ENCODE measurements at places on chromosomes 5 and 9.

- no peak for DNase-seq
These were observed 578.4 kb downstream of the CCDC171 start for GRCh38 chr9:16131264-16131663.

DNA sequence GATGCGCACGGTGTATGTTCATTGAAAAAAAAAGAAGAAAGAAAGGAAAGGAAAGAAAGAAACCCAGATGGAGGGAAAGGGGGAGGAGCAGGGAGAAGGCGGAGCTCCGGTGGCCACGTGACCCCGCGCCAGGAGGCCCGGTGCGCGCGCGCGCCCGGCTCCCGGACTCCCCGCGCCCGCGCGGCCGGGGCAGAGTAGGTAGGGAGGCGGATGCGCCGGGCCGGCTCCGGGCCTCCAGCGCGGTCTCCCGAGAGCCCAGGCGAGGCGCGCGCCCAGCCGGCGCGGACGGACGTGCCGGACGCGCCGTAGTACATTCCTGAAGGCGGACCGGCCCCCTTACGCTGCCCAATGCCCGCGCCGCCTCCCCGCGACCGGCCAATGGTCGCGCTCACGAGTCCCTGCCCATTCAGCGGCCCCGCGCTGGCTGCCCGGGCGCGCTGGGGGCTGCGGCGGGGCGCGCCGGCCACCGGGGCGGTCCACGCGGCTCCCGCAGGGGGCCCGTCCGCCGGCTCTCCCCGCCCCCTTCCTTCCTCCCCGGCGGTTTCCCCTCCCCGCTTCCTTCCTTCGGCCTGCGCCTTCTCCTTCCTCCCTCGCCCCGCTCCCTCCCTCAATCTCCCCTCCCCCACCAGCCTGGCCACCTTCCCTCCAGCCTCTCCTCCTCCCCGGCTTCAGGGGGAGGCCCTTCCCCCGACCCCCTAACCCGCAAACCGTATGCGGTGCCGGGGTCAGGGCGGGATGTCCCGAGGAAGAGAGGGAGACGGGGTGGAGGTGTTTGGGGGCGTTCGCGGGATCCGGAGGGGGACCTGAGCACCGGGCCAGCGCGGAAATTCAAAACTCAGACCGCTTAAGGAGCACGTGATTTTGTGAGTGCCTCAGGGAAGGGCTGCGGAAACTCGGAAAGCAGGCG is 5.8 kb downstream of the PTCH1 start:
- DNase-seq: peak; percentile 88

GRCh38 chr5:137580030-137580429 is 80.9 kb upstream of the SPOCK1 start:
- DNase-seq: no peak

- peak; percentile 52 for DNase-seq
These were observed 16.7 kb upstream of the MTMR12 start for GRCh38 chr5:32329395-32329834.

Data from stimulated activated naive CD8-positive, alpha-beta T cell treated with anti-CD3 and anti-CD28 coated beads, Interleukin-15, Interleukin-2, amounts not matched to agents 100 U/mL and 50 U/mL, for 24 hours (primary cell).